ENCODE measurements at places on chromosomes 2 and 18.
A peak's percentile ranks its signal among the peaks of the same experiment; 100 is the strongest.

DNA sequence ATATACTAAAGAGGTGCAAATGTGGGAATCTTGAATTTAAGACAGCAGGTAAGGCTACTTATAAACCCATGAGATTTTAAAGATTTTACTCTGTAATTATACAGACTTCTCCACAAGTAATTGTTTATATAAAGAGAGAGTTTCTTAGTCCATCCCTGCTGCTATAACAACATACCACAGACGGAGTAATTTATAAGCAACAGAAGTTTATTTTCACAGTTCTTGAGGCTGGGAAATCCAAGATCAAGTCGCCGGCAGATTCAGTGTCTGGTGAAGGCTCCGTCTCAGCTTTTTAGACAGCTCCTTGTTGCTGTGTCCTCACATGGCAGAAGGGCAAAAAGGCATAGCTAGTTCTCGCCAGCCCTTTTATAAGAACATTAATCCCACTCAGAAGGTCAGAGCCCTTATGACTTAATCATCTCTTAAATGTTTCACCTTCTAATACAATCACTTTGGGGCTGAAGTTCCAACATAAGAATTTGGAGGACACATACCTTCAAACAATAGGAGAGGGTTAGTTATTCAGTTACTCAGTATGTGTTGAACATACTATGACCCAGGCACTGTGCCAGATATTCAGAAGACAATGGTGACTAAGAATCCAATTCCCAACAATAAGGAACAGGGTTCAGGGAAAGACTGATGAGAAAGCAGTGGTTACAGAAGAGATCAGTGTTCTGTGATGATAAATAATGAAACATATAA lies 466.0 kb downstream of the RIT2 start:
- DNase-seq: no peak

DNA sequence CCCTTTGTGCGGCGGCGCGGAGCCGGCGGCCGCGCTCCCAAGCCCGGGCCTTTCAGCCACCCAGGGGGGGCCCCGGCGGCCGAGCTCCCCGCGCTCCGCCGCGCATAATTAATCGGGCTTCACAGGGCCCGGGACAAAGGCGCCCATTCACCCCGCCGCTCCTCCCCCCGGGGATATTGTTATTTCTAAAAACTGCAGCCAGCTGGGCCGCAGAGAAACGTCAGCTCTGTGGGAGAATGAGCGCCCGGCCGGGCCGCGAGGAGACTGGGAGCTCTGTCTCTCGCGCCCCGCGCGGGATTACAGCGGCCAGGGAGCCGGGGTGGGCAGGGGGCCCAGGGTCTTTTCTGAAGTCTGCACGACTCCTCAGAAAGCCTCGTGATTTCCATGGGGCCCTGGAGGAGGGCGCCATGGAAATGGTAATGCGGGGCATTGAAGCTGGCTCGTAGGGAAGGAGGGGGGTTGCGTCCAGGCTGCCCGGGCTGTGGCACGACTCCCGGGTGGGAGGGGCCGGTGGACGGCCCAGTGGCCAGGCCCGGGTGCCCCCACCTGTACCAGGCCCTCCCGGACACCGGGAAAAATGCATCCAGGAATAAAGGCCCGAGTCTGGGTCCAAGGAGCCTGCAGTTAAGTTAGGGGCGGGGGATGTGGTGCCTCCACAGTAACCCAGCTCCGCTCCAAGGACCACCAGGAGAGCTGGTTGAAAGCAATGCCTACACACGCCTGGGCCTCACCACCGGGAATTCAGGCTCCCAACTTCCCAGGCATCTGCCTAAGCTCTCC lies 125.3 kb downstream of the ZFP36L2 start:
- DNase-seq: no peak

DNA sequence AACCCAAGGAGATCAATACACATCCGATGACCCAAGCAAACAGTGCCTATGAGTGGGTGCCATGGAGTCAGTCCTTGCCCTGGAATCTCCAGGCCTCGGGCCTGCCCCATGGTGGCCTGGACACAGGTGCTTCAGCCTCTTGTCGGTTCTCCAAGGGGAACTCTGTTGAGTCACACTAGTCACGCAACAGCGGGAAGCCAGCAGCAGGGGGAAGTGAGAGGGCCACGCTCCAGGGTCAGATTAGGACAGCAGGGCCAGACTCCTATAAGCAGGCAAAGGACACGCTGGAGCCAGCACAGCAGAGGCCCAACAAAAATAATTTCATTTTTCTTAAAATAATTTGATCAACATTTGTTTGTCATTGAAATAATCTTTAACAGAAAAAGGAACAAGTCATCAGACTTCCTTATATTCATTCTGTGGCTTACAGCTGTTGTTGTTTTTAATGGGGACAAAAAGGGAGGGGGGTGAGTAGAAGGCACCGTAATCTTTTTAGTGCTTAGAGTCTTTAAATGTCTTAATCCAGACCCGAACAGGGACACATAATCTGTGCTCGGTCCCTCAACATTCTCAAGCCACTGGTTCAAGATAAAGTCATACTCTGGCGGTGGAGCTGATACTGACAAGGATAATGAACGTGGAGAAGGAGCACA lies 16.4 kb upstream of the ARMC9 start:
- DNase-seq: no peak

DNA sequence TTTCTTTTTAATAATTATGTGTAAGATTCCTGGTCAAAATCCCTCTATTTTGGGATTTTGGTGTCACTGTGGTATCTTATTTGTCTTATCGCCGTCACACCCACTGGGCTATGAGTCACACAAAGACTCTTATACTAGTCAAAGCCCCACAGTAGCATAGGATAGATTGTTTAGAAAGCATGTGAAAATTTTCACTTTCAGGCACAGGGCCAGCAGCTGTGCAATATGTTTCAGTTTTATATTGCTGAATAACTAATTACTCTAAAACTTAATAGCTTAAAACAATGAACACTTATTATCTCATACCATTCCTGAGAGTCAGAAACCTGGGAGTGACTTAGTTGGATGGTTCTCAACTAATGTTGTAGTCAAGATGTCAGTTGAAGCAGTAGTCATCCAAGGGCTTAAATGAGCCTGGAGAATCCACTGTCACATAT lies 24.0 kb downstream of the CFAP210 start:
- no peak for DNase-seq

DNA sequence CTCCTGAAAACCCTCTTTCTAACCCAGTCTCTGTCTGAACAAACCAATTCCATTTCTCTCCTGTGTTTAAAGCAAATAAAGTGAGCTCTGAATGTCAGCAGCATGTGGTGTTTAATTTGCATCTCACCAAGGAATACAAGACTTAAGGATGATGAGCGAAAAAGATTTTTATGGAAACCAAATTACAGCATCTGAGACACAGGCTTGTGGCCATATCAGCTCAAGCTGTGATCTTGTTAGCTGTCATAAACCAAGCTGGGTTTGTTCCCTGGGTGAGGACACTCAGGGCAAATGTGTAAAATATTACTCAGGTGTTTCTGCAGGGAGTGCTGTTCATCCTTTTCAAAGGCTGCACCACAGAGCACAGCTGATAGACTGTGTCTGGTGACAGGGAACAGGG lies 129.3 kb upstream of the REV1 start:
- DNase-seq: no peak

GRCh38 chr2:153871231-153872221 lies at the start of gene GALNT13:
GALNT13 (plus strand) TSS chr2:153871922.
- no peak for DNase-seq

GRCh38 chr18:68340606-68341005 lies 374.3 kb downstream of the TMX3 start:
- no peak for DNase-seq

DNA sequence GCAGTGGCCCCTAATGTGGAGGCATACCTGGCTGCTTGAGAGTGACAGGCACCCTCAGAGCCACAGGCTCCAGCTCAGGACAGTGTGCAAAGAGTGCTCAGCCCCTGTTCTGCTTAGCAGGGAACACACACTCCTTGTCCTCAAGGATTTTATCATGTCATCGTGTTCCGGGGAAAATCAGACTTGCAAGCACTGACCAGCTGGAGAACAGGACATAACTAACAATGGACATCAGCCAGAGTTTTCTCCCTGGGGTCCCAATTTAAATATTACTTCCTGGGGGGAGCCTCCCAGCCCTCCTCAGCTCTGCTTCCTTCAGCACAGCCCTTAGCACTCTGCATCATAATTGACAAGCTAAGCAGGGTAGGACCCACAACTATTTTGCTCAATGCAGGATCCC lies 175.4 kb upstream of the ACAA2 start:
- no peak for DNase-seq

GRCh38 chr18:38081516-38081915 lies 515.9 kb upstream of the CELF4 start:
- no peak for DNase-seq

DNA sequence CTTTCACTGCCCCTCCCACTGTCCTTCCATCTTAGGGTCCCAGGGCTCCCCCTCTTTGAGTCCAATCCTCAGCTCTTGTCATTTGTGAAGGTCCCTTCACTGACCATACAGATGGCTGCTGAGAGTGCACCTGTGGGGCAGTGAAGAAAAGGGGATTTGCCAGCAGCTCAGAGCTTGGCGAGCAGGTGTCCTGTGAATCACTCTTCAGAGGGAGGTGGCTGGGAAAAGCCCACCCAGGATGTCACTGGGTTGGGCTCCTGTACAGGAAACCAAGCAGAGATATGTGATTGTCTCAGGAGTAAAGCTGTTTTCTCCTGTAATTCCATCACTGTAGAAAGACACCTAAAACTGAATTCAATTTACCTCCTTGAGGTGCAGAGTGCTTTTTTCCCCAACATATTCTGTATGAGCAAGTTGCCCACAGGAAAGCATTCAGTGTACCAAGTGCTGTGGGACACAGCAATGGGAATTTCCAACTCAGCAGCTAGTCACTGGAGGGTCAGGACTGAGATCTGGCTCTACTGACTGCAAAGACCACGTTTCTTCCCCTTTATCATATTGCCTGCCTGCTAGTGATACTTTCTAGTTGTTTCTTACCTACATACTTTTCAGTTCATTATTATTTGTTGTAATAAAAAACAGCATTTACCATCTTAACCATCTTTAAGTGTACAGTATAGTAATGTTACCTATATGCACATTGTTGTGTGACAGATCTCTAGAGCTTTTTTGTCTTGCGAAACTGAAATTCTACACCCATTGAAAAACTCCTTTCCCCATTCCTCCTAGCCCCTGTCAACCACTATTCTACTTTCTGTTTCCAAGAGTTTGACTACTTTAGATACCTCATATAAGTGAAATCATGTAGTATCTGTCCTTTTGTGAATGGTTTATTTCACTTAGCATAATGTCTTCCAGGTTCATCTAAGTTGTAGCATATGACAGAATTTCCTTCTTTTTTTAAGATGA lies 239.1 kb downstream of the TSN start:
- DNase-seq: no peak

- DNase-seq: no peak
Measured at GRCh38 chr2:30400151-30400954, 46.7 kb upstream of the LCLAT1 start.

DNA sequence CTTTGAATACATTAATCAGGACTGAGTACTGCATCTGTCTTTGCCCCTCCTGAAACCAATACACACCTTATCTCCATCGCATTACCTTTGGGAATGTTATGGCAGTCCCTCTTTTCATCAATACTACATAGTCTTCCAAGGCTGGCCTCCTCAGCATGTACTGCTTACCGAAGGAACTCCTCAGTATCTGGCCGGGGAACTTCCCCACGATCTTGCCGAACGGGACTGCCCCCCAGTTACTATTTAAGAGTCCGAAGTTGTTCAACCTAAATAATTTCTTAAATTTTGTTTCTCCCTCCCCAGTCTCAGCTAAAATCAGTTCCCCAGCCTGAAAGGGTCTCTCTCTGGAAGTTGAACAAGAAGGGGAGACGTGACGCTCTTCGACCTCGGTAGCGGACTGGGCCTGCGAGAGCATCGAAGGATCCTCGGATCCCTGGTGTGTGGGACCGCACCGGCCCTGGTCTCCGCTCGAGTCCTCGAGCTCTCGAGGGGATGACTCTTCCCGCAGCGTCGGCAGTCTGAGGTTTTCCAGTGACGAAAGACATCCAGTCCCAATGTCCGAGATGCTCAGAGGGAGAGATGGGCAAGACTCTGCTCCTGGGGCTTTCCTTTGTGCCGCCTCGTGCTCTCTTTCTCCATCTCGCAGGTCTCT lies 489 bp downstream of the TRMT61B start:
- DNase-seq: no peak

GRCh38 chr18:11074889-11075288 lies 74.5 kb downstream of the PIEZO2 start:
- DNase-seq: no peak

DNA sequence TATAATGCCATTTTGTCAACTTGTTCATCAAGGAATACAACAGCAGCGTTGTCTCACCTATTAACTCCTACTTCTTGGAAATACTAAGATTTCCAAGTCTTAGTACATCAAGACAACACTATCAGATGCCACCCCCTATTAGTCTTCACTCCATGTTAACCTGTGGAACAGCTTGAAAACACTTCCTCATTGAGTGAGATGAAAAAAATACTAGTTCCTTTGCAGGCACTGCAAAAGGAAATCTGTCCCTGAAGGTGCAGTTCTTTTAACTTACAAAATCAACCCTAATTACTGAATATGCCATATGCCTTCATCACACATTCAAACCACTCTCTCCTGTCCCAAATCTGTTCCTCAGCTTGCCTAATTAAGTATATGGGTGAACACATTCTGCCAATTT lies 4.0 kb downstream of the CWC22 start:
- no peak for DNase-seq

GRCh38 chr18:12463191-12463590 lies 55.5 kb downstream of the PRELID3A start:
- no peak for DNase-seq

DNA sequence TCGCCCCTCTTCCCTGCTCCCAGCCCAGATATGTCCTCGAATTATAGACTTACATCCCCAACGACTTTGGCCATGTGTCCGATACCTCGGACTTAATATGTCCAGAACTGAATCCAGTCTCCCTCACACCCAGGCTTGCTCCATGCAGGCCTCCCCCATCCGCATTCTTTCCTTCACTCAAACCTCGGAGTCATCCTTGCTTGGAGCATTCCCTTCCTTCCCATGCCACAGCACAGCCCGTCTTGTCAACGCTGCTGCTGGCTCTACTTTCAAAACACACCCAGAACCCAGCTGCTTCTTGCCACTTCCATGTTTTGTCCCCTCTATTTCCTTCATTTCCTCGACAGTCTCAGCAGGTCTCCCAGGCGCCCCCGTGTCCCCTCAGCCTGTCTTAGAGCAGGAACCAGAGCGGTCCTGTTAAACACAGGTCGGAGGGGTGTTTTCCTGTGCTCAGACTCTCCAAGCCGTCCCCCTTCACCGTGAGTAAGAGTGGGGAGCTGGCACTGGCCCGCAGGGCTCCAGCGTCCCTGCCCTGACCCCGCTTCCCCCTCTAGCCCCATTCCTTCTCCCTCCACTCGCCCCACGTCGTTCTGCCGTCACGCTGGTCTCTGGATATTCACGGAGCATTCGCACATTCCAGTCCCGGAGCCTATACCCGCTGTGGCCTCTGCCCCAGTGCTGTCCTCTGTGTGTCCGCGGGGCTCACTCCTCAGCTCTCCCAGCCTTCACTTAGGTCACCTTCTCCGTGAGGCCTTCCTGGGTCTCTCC lies 54.4 kb downstream of the VAPA start:
- no peak for DNase-seq

GRCh38 chr2:24793761-24794435 lies 673 bp downstream of the CENPO start:
- DNase-seq: peak; percentile 24

DNA sequence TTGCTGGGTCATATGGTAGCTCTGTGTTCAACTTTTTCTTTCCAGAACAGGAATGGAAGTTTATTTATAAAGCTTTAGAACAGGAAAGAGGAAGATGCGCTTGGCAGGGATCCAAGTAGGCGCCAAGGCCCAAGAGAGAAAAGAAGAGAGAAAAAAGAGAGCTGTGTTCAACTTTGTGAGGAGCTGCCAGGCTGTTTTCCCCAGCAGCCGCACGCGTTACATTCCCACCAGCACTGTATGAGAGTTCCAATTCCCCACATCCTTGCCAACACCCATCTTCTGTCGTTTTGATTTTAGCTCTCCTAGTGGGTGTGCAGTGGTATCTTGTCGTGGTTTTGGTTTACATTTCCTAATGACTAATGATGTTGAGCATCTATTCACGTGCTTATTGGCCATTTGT lies 51.4 kb downstream of the KCNF1 start:
- DNase-seq: no peak

Measured in activated CD4-positive, alpha-beta T cell treated with anti-CD3 and anti-CD28 coated beads, Interleukin-2, amount 50 U/mL, for 48 hours (primary cell).